ENCODE measurements at places on chromosomes 5 and 9. TPM values are rescaled to one million over a fixed set of nuclear protein-coding genes. Genes with fewer than 3 reads are reported as not detected.
A peak's percentile ranks its signal among the peaks of the same experiment; 100 is the strongest.

The LCN9 gene
- not detected for total RNA-seq

- H3K4me1 ChIP-seq, result no peaks in the 10 kb centered on the region
- no peaks in the 10 kb centered on the region for H3K27me3 ChIP-seq
- peak overlapping the region; percentile 35 for H3K4me3 ChIP-seq
- DNase-seq, result no peak
These were observed 22.0 kb upstream of the MAPK9 start for GRCh38 chr5:180313677-180314505.

The CYSRT1 gene
- total RNA-seq, result not detected

The ELAVL2 gene
- total RNA-seq, result not detected

GRCh38 chr9:136711751-136712689, at the start of gene DIPK1B:
TSS of gene DIPK1B (plus strand) at chr9:136712572. CDS start at chr9:136712666, 94 bp downstream.
- peak within 1 kb of the TSS; percentile 46 for H3K4me3 ChIP-seq
- H3K27me3 ChIP-seq, result peaks cover 36% of the 10 kb centered on the region

The SLC36A3 gene
- total RNA-seq, result not detected

GRCh38 chr5:157816682-157817386, 42.1 kb downstream of the CLINT1 start:
- H3K27me3 ChIP-seq, result no peaks in the 10 kb centered on the region
- H3K4me3 ChIP-seq, result no peak overlapping the region
- no peak for DNase-seq
- no peak overlapping the region for H3K27ac ChIP-seq
- peaks cover 29% of the 10 kb centered on the region for H3K4me1 ChIP-seq
